ENCODE measurements at places on chromosomes 5 and 9.

DNA sequence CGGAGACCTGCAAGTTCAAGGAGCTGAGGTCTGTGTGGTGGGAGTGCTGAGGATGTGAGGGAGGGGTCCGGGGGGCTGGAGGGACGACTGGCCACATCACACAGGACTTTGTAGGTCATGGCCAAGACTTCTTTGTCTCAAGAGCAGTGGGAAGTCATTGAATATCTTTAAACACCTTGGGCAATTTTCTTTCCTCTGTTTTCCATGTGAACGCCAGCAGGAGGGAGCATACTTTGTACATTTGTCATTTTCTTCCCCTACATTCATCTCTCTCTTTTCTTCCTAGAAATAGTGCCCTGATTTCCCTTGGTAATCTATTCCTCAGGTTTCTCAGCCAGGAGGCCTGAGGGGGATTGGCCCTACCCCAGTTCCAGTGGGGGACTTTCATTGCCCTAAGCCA, 153.7 kb upstream of the MSX2 start:
- no peak for DNase-seq

DNA sequence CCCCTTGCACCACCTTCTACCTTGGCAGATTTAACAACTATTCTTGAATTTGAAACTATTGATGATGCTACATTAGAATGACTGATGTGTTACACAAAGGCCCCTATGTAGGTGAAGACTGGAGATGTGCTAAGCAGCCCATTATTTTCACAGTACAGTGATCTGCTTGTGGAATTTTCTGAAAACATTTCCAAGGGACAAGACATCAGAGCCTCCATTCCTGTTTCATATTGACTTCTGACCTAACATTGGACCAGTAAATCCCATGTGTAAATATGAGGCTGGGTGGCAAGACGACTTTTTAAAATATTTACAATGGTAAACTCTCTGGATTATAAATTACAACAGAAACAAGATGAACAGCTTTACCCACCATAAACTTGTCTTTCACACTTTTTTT, 265.8 kb upstream of the EFNA5 start:
- no peak for DNase-seq

- DNase-seq, result no peak
Measured at GRCh38 chr5:10631316-10631996, 67.6 kb downstream of the ANKRD33B start.

GRCh38 chr5:167754501-167755021, 536.9 kb upstream of the WWC1 start:
- no peak for DNase-seq

DNA sequence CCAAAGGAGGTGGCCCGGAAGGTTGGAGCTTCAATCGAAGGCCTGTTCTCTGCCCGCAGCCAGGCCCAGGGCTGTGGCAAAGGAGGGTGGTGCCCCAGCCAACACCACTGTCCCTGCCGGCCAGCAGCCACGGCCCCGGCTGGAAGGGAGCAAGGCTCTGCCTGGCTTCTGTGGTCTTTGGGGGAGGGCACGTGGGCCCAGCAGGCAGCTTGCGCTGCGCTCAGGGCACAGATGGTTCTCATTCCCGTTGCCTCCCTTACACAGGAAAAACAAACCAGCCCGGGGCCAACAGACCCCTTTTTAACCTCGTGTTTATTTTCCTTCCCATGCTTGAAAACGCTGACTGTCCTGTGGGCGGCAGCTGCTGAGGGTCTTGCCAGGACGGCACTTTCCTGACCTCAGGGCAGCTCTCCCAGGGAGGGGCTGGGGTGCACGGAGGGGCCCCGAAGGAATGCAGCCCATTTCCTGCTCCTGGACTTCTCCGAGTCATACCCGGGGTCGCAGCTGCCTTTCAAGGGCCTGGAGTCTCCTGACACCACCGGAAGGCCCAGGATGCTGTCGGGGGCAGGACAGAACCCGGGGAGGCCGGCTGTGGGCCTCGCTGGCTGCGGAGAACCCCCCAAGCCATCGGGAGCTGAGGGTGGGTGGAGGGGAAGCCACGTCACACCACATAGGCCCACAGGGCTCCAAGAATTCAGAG, 1.1 kb upstream of the GPSM1 start:
- DNase-seq, result no peak

Measured in effector memory CD8-positive, alpha-beta T cell (primary cell).